Stimulated activated CD4-positive, alpha-beta T cell treated with anti-CD3 and anti-CD28 coated beads, Interleukin-1b, Interleukin-23, amount 100 ng/mL, for 1 hour (primary cell): ENCODE measurements at places on chromosomes 2 and 18.

- no peak for DNase-seq
These were observed 27.4 kb downstream of the COX7A2L start for GRCh38 chr2:42333579-42333978.

GRCh38 chr2:98532756-98533155 lies 75.6 kb downstream of the COA5 start:
- DNase-seq = no peak

DNA sequence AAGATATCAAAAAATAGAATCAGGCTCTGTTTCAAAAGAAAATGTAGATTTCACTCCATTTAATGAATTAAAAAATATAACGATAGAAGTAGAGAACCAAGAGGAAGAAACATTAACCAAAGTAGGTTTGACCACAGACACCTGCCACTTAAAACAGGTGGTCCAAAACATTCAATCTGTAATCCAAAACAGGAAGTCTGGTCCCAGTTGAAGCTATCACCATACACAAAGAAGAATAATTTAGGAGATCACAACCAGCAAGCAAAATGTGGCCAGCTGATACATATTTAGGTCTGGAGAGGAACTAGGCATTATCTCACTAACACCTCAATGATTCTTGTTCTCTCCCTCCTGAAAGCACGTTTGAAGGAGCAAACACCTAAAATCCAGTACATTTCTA lies 73.1 kb downstream of the FTCDNL1 start:
- no peak for DNase-seq

- DNase-seq = no peak
These were observed 17.6 kb downstream of the OSBPL6 start for GRCh38 chr2:178211943-178212342.

DNA sequence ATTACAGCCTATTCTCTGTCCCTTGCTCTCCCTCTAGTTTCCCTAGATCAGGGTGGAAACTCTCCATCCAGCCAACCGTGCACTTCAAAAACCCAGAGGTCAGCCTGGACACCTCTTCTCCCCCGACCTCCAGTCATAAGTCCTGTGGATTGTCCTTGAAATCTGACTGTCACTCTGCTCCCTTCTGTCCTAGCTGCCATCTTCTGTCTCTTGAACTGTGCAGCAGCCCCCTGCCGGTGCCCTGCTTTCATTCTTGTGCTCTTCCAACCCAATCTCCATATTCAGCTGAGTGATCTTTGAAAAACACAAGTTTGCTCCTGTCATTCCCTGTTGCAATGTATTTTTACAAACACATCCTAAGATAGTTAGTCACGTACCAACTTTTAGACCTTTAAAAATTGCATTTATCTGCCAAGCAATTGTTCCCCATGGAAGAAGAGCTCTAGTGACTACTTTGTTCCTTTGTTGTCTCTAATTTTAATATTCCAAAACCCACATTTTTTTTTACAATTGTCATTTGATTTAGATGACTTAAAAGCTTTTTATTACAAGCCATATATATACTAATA lies 254.3 kb downstream of the CAMKMT start:
- no peak for DNase-seq

GRCh38 chr18:21914739-21915319 lies 174.2 kb downstream of the MIB1 start:
- DNase-seq = no peak

- no peak for DNase-seq
These were observed 286.2 kb upstream of the EPAS1 start for GRCh38 chr2:46010925-46011490.

- no peak for DNase-seq
These were observed 224.1 kb upstream of the PXDN start for GRCh38 chr2:1968209-1968987.

- no peak for DNase-seq
These were observed 117.9 kb downstream of the CSRNP3 start for GRCh38 chr2:165587335-165587938.

DNA sequence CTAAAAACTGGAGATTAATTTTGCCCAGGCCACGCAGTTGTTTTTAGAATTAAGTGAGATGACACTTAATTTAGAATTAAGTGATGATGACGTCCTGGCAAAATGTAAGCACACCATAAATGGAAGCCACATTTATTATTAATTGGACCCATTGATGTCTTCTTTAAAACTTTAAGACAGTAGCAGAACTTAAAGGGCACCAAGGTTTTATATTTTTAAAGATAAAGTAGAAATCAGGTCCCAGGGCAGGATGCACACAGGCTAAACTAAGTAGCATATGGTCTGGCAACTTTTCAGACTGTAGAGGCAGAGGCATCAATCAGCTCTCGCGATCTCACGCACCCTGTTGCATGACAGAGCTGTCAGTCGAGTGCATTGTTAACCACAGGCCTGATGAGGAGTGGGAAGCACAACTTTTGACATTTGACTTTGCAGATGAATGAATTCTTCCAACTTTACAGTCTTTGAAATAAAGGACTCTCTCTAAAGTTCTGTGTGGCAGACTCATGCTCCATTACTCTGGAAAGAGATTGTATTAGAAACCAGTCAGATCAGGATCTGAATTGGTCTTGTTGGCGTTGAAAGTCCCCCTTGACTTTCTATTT lies 232.4 kb downstream of the CD226 start:
- no peak for DNase-seq

DNA sequence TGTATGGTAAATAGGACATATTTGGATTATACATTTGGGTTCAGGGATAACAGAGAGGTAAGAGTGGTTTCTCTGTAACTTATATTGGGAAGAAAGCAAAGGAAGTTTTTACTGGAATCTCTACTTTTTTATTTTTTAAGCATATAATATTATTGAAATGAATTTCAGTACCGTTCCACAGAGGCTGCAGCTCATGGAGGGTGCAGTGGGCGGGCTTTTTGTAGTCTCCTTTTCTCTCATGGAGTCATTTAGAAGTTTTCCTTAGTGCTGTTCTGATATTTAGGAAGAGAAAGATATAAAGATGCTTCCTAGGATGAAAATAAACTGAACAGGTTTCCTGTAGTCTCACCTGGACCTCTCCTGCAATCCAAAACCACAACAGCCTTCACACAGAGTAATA lies 1153.3 kb upstream of the TMEFF2 start:
- no peak for DNase-seq

DNA sequence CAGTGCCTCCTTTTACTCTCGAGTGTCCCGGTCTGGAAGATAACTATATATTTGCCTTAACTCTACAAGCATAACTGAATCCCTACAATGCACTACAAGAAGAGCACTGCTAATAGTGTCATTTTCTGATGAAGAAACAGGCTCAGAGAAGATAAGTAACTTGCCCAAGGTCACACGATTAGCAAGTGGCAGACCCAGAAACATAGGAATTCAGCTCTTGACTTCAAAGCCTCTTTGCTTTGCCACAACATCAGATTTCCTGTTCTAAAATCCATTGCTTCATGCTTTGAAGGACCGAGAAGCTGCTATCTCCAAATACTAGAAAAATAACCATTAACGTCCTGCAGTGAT lies 65.6 kb downstream of the HS1BP3 start:
- no peak for DNase-seq

DNA sequence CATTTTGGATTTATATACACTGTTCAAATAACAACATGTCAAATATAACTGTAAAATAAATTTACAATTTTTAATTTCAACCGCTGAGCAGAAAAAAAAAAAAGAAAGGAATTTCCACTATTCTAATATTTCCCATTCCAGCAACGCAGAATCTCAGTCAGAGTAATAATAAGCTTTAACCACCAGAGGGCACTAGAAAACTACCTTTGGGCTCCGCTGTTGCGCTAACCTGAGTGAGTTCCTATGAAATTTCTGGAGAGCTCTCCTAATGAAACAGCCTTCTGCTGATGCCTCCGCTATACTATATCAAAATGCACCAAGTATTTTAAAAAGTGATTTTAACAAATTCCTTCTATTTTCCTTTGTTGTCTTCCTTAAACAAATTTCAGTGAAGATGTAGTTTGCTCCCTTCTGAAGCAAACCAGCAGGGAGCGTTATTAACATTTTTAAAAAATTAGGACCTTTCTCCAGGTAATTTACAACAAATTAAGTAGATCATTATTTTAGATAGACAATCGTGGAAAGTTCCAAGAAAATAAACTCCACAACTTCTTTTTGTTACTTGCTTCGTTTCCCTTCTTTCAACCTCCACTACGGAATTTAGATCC lies 23.0 kb downstream of the ERMN start:
- no peak for DNase-seq

- DNase-seq = no peak
These were observed 70.8 kb downstream of the OXER1 start for GRCh38 chr2:42693013-42693615.

GRCh38 chr2:21057097-21057496 lies 13.2 kb upstream of the APOB start:
- DNase-seq = no peak

DNA sequence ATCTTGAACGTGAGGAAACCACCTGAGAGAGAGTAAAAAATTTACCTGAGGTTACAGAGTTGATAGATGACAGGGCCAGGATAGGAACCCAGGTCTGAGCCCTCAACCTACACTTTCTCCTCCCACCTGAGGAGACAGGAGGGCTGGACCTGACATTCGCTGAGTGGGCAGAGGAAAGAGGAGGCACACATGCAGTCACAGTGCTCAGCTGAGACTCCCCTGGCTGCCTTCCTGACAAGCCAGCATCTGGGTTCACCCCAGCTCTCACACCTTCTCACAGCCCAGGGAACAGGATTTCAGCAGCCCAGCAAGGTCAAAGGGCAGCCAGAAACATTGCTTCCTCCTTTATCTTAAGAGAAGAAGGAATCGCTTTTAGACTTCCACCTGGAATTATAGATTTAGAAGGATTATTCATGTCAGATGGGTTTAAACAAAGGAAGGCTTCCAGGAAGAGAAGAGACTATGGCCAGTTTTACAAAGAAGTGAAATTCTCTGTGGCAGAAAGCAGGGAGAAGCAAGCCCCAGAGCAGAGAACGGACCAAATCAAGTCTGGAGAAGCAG lies 18.1 kb upstream of the PKDCC start:
- DNase-seq = no peak

DNA sequence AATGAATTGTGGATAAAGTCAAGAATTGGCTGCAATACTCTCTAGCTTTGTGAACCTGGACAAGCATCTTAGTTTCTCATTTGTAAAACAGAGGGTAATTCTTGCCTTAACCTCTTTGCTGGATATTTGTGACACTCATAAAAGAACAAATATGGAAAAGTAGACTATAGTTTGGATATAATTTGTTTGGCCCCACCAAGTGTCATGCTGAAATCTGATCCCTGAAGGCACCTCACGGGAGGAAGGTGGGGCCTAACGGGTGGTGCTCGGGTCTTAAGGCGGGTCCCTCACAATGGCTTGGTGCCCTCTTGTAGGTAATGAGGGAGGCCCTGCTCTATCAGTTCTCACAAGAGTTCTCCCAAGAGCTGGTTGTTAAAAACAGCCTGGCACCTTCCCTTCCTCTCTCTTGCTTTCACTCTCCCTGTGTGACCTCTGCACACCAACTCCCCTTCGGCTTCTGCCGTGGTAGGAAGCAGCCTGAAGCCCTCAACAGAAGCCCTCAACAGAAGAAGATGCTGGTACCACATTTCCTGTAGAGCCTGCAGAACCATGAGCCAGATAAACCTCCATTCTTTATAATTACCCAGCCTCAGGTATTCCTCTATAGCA lies 37.4 kb downstream of the ARL4C start:
- DNase-seq = no peak

DNA sequence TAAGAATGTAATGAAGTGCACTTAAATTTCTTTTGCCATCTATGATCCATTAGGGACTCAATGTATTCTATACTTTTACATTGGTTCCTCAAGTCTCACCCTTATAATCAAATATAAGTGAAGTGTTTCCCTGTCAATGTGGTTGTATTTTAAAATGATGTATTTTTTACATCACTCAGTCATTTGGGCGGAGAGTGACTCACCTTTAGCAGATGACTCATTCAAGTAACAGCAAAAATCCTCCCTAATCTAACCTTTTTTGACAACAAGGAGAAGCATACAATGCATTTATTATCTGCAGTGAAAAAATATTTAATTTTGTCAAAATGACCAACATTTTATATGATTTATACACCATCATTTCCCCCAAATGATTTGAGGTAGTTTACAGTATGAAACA lies 94.4 kb downstream of the FANCL start:
- no peak for DNase-seq

DNA sequence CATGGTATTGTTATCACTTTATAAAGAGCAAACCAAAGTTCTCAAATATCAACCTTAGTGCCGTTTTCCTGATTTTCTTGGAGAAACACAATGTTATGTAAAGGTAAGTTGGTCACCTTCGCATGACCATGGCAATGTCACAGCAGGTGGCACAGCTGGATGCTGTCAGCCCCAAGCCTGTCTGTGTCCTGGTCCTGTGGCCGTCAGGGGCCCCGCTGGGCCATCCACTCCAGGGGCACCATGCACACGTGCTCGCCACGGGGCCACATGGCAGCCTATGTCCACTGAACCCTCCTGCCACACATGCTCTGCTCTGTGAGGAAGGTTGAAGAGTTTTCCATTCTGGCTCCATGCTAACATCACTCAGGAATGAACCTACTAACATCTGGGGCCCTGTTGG lies 85.9 kb downstream of the EIPR1 start:
- no peak for DNase-seq
